SK-N-DZ (cell line): ENCODE measurements at places on chromosomes 7 and 10.

DNA sequence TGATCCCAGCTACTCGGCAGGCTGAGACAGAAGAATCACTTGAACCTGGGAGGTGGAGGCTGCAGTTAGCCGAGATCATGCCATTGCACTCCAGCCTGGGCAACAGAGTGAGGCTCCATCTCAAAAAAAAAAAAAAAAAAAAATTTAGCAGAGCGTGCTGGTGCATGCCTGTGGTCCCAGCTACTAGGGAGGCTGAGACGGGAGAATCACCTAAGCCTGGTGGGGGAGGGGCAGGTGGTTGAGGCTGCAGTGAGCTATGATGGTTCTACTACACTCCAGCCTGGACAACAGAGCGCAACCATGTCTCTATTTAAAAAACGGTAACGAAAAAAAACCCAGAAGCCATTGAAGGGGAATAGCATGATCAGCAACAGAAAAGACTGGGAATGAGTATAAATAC lies 89.9 kb downstream of the ARHGAP12 start:
- no peak for DNase-seq

GRCh38 chr10:76973091-76974016 lies 664.3 kb downstream of the KCNMA1 start:
- DNase-seq, result no peak

DNA sequence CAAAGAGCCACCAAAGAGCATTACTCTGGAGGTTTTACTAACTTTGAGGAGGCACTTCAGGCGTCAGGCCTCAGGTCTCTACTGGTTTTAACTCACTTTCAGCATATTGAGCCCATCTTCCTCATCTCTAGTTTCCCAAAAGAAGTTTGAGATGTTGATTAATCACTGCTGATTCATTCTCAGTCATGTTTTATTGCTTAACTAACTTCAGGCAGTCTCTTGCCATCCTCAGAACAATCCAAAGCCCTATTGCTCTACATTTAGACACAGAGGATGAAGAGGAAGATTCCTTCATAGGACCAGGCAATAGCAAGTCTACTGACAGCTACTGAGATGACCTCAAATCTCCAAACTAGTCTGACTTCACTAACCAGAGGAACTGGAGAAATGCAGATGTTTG lies 39.1 kb upstream of the BET1 start:
- DNase-seq, result no peak

GRCh38 chr7:46909601-46910051 lies 672.3 kb downstream of the TNS3 start:
- DNase-seq, result no peak
